NCI-H1436 (cell line): ENCODE measurements at places on chromosomes 7 and 10.

- DNase-seq: no peak
These were observed 59.4 kb upstream of the ASAH2 start for GRCh38 chr10:50310560-50311174.

DNA sequence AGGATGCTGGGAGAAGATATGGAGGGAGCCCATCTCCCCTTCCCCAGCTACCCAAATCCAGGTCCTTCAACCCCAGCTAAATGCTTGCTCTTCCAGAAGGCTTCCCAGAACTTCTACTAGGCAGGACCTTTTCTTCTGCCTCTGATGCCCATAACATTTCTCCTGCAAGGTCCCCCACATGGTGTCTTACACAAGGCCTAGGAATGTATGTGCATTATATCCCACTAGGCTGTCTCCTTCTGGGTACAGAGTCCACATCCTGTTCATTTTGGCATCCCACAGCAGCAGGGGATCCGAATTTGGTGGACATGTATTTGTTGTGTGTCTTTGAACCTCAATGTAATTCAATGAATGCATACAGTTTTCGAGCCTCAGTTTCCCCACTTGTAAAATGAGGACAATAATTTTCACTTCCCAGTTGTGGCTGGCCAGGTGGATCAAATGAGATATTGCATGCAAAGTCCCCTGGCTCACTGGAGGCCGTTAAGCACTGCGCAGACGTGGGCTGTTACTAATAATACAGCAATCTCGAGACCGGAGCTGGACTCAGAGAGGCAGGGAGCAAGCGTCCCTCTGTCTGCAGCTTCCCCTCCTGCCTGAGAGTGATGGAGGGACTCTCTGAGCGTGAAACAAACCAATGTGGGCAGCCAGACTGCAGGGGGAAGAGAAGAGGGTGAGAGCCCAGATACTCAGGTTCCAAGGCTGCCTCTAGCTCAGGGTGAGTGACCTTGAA is 18.6 kb upstream of the YWHAG start:
- no peak for DNase-seq

DNA sequence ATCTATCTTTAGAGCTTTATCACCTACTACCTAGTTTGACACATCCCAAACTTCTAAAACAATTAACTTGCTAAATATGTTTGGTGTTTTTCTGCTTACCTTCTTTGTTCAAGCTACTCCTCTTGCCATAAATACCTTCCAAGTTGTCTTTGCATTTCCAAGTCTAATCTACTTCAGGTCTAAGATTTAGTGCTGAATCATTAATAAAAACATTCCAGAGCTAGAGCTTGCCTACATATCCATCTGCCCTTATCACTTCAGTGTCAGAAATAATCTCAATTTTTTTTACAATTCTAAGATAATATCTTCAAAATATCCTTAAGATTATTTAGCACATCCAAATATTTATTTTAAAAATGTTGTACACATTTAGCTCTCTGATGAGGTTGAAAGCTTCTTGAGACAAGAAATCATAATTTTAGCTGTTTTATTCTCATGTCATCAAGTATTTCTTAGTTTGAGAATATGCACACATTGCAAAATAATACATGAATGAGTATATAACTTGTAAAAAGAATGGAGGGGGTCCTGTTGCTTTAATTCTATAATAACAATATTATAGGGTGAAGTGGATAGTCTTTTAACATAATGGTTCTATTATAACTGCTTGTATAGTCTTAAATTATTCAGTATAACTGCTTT is 466.3 kb downstream of the SEMA3D start:
- no peak for DNase-seq

GRCh38 chr7:130141161-130141883 is 63.9 kb downstream of the TMEM209 start:
- peak; percentile 14 for DNase-seq

GRCh38 chr10:100878291-100878910 is 34.4 kb upstream of the SLF2 start:
- DNase-seq: peak; percentile 60

DNA sequence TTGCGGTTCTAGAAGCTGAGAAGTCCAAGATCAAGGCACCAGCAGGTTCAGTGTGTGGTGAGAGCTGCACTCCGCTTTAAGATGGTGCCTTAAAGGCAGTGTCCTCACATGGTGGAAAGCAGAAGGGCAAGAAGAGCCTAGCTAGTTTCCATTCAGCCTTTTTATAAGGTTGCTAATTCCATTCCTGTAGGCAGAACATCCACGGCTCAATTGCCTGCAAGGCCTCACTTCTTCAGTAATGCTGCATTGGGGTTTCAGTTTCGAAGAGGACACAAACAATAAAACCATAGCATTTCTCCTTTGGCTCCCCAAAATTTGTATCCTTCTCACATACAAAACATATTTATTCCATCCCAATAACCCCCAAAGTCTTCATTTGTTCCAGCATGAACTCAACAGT is 109.5 kb upstream of the KCND2 start:
- DNase-seq: no peak

DNA sequence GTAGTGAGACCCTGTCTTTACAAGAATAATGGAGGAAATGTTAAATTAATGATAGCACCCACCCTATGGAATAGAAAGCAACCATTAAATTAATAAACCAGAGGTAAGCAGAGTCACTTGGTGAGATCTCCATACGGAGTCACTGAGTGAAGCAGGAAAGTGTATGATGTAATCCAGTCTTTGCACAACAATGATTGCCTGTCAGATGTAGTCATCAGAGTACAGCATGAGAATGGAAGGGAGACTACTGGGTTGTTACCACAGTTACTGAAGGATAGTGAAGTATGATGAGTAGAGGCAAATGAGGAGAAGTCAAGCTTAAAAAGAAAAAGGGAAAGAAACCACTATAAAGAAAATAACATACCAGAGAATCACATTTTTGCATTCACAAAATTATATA is 371.9 kb upstream of the SHH start:
- DNase-seq: no peak
